ENCODE measurements at places on chromosomes 5 and 9. TPM values are rescaled to one million over a fixed set of nuclear protein-coding genes. Genes with fewer than 3 reads are reported as not detected.

SLC36A3 gene
- not detected for total RNA-seq

FOXD4L3 gene
- not detected for total RNA-seq

ROR2 gene
- total RNA-seq, result 0.84 TPM

PTPA gene
- total RNA-seq, result 42.6 TPM

- H3K4me3 ChIP-seq, result no peak overlapping the region
- H3K27me3 ChIP-seq, result no peaks in the 10 kb centered on the region
- no peaks in the 10 kb centered on the region for H3K36me3 ChIP-seq
- no peak overlapping the region for H3K27ac ChIP-seq
- no peak for DNase-seq
Observed at GRCh38 chr5:151236888-151237287, 13.0 kb upstream of the CCDC69 start.

DNA sequence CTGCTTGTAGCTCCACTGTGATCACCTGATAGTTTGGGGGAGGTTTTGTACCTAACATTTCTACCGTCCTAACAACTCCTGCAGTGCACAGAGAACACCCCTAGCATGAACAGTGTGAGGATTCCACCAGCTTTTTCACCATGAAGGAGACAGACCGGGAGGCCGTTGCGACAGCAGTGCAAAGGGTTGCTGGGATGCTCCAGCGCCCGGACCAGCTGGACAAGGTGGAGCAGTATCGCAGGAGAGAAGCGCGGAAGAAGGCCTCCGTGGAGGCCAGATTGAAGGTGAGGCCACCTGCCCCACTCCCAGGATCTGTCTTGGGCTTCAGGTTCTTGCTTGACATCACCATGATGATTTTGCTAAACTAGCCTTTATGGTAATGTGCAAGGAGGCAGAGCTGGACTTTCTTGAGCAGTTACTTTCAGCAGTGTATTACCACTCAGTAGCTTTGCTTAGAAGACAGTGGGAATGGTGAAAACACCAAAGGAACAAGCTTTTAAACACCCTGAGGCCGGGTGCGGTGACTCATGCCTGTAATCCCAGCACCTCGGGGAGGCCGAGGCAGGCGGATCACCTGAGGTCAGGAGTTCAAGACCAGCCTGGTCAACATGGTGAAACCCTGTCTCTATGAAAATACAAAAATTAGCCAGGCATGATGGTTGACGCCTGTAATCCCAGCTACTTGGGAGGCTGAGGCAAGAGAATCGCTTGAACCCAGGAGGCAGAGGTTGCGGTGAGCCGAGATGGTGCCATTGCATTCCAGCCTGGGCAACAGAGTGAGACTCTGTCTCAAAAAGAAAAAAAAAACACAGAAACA lies 3.3 kb downstream of the EXOC3 start:
- H3K4me3 ChIP-seq, result no peak overlapping the region
- no peak overlapping the region for H3K27ac ChIP-seq
- peaks cover 21% of the 10 kb centered on the region for H3K36me3 ChIP-seq
- no peak for DNase-seq

DNA sequence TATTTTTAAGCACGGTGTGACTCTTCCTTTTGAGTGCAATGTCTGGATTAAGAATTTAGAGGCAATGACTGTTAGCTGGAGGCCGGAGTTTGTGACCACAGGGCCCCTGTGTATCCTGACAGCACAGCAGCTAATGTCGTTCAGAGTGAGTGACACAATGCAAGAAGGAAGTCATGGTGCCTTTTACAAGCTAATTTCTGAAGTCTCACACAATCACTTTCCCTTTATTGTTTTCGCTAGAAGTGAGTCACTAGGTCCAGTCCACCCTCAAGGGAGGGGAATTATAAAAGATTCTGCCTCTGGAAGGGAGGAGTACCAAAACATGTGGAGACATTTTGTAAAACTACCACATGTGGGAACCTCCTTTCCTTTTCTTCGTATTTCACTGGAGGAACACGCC lies 185.5 kb upstream of the FGF10 start:
- DNase-seq, result no peak
- H3K4me1 ChIP-seq, result no peaks in the 10 kb centered on the region
- H3K27ac ChIP-seq, result no peak overlapping the region

GRCh38 chr9:76067696-76068095 lies 177.2 kb downstream of the PCSK5 start:
- no peaks in the 10 kb centered on the region for H3K27me3 ChIP-seq
- no peak overlapping the region for H3K4me3 ChIP-seq
- no peak for DNase-seq
- H3K27ac ChIP-seq, result no peak overlapping the region
- H3K4me1 ChIP-seq, result no peaks in the 10 kb centered on the region

DNA sequence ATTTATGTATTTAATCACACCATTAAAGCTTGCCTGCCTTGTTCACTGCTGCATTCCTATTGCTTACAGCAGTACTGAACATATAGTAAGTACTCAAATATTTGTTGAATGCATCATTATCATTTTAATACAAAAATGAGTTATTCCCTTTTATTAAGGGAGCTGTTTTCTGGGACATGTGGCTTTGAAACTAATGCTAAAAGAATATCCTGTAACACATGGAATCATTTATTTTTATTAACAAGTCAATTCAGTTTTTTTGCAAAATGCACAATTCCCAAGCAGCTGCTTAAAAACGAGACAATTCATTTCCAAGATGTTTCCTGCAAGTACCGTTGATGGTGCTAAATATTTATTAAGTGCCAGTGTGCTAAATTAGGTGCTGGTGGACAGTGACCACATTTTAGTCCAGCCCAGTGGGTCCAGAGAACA lies 148.3 kb upstream of the NR3C1 start:
- no peak overlapping the region for H3K27ac ChIP-seq
- no peaks in the 10 kb centered on the region for H3K36me3 ChIP-seq
- DNase-seq, result no peak
- H3K4me3 ChIP-seq, result no peak overlapping the region
- H3K27me3 ChIP-seq, result no peaks in the 10 kb centered on the region
- no peaks in the 10 kb centered on the region for H3K4me1 ChIP-seq

- no peaks in the 10 kb centered on the region for H3K36me3 ChIP-seq
- H3K4me3 ChIP-seq, result peak overlapping the region; percentile 97
- peaks cover 23% of the 10 kb centered on the region for H3K4me1 ChIP-seq
- no peaks in the 10 kb centered on the region for H3K27me3 ChIP-seq
- H3K27ac ChIP-seq, result peak overlapping the region; percentile 80
Observed at GRCh38 chr5:154444556-154445421, 1.0 kb upstream of the SAP30L start.

GRCh38 chr9:95103871-95104580 lies 213.5 kb downstream of the FANCC start:
- peaks cover 50% of the 10 kb centered on the region for H3K36me3 ChIP-seq
- H3K4me1 ChIP-seq, result no peaks in the 10 kb centered on the region
- no peaks in the 10 kb centered on the region for H3K27me3 ChIP-seq
- no peak for DNase-seq
- no peak overlapping the region for H3K4me3 ChIP-seq

All from liver (tissue), 10 donors.